ENCODE measurements at places on chromosomes 1 and 21. TPM values are rescaled to one million over a fixed set of nuclear protein-coding genes. Genes with fewer than 3 reads are reported as not detected.

DNA sequence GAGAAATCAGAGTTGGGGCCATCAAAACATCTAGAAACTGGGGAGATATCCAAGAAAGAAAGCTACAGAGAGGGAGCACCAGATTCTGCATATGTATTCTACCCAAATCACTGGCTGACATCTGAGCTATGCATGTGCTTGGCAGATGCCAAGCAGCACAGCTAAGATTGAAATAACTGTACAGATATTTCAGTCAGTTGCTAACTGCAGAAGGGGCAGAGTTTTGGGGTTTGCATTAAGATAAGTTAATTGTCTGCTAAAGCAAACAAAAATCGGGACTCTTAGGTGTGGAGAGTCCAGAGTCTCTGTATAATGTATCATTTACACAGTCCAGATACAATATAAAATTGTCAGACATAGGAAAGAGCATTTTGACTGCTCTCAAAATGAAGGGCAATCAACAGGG is 437.1 kb downstream of the PTBP2 start:
- H3K36me3 ChIP-seq: no peaks in the 10 kb centered on the region
- DNase-seq: no peak
- H3K4me1 ChIP-seq: no peaks in the 10 kb centered on the region
- H3K27ac ChIP-seq: no peak overlapping the region

- no peaks in the 10 kb centered on the region for H3K4me1 ChIP-seq
- no peak for DNase-seq
- H3K27me3 ChIP-seq: no peaks in the 10 kb centered on the region
Measured at GRCh38 chr1:89759036-89759435, 61.8 kb upstream of the LRRC8D start.

DNA sequence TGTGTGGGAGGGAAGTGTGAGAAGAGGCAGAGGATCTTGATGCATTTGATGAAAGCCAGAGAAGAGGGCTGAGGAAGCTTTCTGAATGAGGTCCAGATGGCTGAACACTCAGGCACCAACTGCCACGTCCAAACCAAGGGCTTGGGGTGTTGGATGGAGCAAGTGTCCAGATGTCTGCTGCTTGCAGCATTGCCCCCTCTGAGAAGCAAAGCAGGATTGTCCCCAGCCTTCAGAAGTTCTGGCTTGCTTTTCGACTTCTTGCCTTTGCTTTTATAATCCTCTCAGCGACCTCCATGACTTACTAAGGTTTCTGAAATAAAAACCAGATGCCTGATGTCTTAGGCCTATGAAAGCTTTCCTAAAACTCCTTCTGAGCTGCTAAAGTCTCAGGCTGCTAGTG is 182.5 kb downstream of the HUNK start:
- H3K4me1 ChIP-seq: no peaks in the 10 kb centered on the region
- no peaks in the 10 kb centered on the region for H3K27me3 ChIP-seq

GRCh38 chr1:17892225-17892624 is 137.1 kb downstream of the ACTL8 start:
- H3K27me3 ChIP-seq: no peaks in the 10 kb centered on the region
- no peaks in the 10 kb centered on the region for H3K36me3 ChIP-seq
- H3K4me1 ChIP-seq: no peaks in the 10 kb centered on the region
- DNase-seq: peak; percentile 83
- no peak overlapping the region for H3K4me3 ChIP-seq

DNA sequence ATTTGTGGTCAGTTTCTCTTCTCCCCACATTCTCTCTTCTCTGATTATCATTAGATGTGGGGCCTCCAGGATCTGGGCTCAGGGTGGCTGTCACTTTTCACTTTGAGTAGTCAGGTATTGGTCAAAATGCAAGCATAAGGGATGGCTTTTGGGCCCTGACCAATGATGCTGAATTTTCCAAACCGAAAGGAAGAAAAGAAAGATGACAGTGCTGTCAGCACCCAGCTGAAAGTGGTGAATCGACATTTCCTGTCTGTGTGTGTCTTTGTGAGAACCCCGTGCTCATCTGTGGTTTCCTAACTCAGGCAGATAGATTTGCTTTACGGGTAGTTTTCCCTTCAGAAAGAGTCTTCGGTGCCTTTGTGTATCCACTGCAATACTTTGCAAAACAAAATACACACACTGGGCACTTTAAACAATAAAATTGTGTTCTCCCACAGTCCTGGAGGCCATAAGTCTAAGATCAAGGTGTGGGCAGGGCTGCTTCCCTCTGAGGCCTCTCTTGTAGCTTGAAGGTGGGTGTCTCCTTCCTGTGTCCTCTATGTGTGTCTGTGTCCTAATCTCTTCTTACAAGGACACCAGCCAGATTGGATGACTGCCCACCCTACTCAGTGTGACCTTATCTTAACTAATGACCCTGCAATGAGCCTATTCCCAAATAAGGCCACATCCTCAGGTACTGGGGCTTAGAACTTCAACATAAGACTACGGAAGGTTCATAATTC is 274.8 kb upstream of the AJAP1 start:
- no peaks in the 10 kb centered on the region for H3K36me3 ChIP-seq
- no peaks in the 10 kb centered on the region for H3K27me3 ChIP-seq
- H3K4me3 ChIP-seq: no peak overlapping the region
- no peaks in the 10 kb centered on the region for H3K4me1 ChIP-seq
- no peak for DNase-seq

GRCh38 chr1:231322880-231323530 is 14.6 kb downstream of the EXOC8 start:
- H3K36me3 ChIP-seq: no peaks in the 10 kb centered on the region
- no peak overlapping the region for H3K4me3 ChIP-seq
- no peaks in the 10 kb centered on the region for H3K27me3 ChIP-seq
- no peak overlapping the region for H3K27ac ChIP-seq
- no peaks in the 10 kb centered on the region for H3K4me1 ChIP-seq

- no peak overlapping the region for H3K4me3 ChIP-seq
- no peaks in the 10 kb centered on the region for H3K36me3 ChIP-seq
- no peak for DNase-seq
- H3K27ac ChIP-seq: peak overlapping the region; percentile 89
Measured at GRCh38 chr21:39004634-39005501, 178.4 kb downstream of the PSMG1 start.

The SLC5A9 gene
- 0.16 TPM for total RNA-seq

The GFI1 gene
- 0.98 TPM for total RNA-seq

The FCRL1 gene
- total RNA-seq: not detected

The DVL1 gene
- 70.1 TPM for total RNA-seq

Measured in breast epithelium (tissue), 4 donors.